PC-3 (cell line): ENCODE measurements at places on chromosomes 5 and 9. TPM values are rescaled to one million over a fixed set of nuclear protein-coding genes. Genes with fewer than 3 reads are reported as not detected.

- H3K4me3 ChIP-seq, result no peak overlapping the region
- H3K27ac ChIP-seq, result no peak overlapping the region
- no peaks in the 10 kb centered on the region for H3K4me1 ChIP-seq
- DNase-seq, result no peak
- H3K27me3 ChIP-seq, result no peaks in the 10 kb centered on the region
Measured at GRCh38 chr5:133514456-133514855, 97.9 kb downstream of the FSTL4 start.

DNA sequence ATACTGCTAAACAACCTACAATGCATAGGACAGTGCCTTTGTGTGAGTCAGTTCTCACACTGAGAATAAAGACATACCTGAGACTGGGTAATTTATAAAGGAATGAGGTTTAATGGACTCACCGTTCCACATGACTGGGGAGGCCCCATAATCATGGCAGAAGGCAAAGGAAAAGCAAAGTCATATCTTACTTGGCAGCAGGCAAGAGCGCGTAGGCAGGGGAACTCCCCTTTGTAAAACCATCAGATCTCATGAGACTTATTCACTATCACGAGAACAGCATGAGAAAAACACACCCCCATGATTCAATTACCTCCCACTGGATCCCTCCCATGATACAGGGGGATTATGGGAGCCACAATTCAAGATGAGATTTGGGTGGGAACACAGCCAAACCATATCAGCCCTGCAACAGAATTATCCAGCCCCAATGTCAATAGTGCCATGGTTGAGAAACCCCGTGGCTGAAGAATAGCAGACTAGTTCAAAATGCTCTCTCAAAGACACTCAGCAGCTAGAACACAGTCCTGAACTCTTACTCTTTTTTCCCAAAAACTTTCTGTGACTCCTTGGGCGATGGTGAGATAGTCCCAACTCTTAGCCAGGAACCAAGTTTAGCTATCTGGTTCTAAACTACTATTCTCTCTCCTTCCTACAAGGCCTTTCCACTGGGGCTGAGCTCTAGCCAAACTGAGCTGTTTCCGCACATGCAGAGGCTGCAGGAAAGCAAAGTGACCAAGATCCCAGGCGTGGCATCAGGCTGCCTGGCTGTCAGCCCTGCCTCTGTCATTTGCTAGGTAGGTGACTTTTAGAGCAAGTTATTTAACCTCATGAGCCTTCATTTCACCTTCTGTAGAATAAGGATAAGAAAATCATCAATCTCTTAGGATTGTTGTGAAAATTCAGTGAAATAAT lies 21.7 kb downstream of the FAT2 start:
- peaks cover 21% of the 10 kb centered on the region for H3K4me1 ChIP-seq
- H3K27ac ChIP-seq, result peak overlapping the region; percentile 62
- DNase-seq, result no peak
- no peak overlapping the region for H3K4me3 ChIP-seq
- no peaks in the 10 kb centered on the region for H3K36me3 ChIP-seq

DNA sequence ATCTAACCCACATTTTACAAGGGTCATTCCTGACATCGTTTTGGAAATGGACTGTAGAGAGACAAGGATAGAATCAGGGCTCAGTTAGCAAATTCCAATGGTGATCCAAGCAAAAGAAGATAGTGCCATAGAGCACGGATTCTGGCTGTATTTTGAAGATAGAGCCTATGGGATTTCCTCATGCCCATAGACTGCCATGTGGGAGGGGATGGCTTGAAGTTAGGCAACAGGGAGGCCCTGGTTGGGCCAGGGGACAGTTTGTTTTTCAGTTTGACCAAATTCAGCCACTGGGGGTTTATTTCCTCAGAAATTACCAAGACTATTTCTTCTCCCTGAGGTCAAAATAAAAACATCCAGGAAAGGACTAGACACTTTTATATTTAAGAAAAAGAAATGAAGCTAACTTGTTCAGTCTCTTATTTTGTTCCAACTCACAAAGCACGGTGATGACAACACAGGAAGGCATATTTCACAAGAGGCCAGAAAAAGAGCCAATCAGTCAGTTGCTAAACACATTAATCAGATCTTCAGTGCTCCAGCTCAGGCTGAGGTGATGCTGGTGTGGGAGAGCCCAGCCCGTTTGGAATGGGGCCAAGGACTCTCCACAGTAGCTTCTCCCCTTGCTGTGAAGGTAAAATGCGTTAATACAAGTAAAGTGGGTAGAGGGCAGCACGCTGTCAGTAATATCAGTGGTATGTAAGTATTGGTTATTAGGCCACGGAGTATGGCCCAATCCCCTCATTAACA lies 4.4 kb upstream of the DCTN4 start:
- no peak overlapping the region for H3K4me3 ChIP-seq
- peak; percentile 58 for DNase-seq
- no peaks in the 10 kb centered on the region for H3K27me3 ChIP-seq

The NLN gene
- 7.9 and 13.6 TPM in 2 replicates for total RNA-seq

The PITX1 gene
- 40.8 and 69.0 TPM in 2 replicates for total RNA-seq
